Stimulated activated CD4-positive, alpha-beta T cell treated with anti-CD3 and anti-CD28 coated beads, Interleukin-15, amount 100 ng/mL, for 1 hour (primary cell): ENCODE measurements at places on chromosomes 5 and 9.

DNA sequence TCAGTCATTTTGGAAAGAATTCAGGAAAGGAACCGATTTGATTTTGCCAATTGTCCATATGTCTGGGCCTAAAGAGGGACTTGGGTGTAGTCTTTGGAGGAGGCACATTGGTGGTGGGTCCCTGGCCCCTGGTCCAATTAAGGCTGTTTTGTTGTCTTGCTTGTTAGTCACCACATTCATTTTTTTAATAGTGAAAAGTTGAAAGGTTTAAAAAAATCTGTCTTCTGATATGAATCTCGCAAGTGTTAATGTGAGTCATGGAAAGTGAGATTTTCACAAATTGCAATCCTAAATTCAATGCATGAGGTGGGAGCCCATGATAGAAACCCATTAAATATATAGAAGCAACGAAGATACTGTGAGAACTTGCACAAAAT is 165.9 kb upstream of the OTULINL start:
- DNase-seq, result no peak

DNA sequence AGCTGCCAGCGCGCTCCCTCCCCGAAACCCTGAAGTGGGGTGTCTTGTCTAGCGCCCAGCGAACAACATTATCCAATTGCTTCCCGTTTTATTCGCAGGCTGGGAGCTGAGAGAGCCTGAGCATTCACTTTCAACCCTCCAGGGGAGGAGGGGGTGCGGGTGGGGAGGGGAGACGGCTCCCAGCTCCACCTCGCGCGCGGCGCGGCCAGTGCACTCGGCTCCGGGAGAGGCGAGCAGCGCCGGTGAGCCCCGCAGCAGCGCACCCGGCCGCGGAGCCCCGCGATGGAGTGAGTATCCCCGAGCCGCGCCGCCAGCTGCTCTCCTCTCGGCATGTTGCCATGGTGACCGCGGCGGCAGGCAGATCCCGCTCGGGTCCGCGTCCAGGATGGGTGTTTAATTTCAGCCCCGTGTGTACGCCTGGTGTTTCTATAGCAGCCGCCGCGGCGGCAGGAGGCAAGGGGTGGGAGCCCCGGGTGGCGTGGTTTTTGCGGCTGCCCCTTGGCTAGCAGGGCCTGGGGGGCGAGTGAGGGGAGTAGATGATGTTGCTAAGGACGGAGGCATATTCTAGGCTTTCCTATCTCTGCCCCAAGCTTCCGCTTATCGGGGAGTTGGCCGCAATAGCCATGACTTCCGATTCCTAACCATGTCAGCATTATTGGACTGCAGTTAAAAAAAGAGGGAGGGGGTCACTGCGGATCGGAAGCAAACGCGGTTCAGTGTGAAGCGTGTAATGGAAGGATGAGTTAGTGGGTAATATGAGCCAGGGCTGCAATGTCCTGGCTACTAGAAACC is 139.2 kb upstream of the PALM2AKAP2 start:
- no peak for DNase-seq

GRCh38 chr9:1458503-1458902 is 408.3 kb downstream of the DMRT2 start:
- DNase-seq, result no peak

DNA sequence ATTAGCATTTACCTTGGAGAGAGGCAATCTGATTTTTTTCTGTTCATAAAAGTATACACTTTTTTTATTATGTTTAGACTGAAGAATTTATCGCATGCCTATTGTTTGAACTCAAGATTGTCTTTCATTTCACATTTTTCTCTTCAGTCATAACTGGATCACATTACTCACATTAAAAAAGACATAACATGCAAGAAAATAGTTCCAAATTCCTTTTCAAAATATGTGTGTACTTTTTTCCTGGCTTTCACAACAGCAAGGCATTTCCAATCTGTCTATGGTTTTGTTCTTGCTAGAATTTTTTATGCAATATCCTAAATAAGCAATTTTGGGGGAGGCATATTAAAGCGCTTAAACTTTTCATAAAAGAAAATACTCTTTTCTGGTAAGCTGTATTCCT is 21.2 kb downstream of the FTMT start:
- DNase-seq, result no peak

- peak; percentile 71 for DNase-seq
These were observed 5.1 kb upstream of the CDX1 start for GRCh38 chr5:150161242-150162141.
